ENCODE measurements at places on chromosomes 13 and 19. TPM values are rescaled to one million over a fixed set of nuclear protein-coding genes. Genes with fewer than 3 reads are reported as not detected.

Gene PBX4
- 1.8 TPM for total RNA-seq

Gene RASIP1
- total RNA-seq = 4.7 TPM

Gene ICAM4
- 0.33 TPM for total RNA-seq

Gene ZNF177
- total RNA-seq = 3.2 TPM

Gene FAM124A
- total RNA-seq = 0.33 TPM

Gene CEACAM19
- total RNA-seq = 3.9 TPM

Gene CEBPA
- 0.16 TPM for total RNA-seq

Data from mesangial cell (primary cell).